Aorta (tissue), 5 donors: ENCODE measurements at places on chromosomes 13 and 19.

DNA sequence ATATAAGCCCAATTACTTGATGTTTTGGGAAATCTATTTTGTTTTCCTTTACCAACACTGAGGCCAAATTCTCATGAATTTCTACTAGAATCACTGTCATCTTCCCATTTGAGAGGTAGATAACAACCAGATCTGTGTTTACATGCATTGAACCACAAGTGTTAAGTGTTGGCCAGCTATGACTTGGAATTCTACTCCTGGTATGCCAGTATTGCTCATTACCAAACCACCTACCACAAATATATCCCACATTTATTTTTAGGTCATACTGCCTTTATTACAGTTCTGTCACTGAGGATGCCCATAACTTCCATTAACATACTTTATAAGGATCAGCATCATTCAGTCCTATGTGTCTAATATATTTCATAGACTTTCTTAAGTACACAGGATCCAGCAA is 328.9 kb downstream of the DIAPH3 start:
- H3K4me3 ChIP-seq, result no peak overlapping the region
- no peak for DNase-seq
- no peak overlapping the region for H3K27ac ChIP-seq

GRCh38 chr13:44176173-44176572 is 197.5 kb upstream of the SERP2 start:
- no peak overlapping the region for H3K27ac ChIP-seq
- H3K36me3 ChIP-seq, result no peaks in the 10 kb centered on the region
- H3K4me3 ChIP-seq, result no peak overlapping the region
- no peaks in the 10 kb centered on the region for H3K27me3 ChIP-seq
- DNase-seq, result no peak
- no peaks in the 10 kb centered on the region for H3K4me1 ChIP-seq

DNA sequence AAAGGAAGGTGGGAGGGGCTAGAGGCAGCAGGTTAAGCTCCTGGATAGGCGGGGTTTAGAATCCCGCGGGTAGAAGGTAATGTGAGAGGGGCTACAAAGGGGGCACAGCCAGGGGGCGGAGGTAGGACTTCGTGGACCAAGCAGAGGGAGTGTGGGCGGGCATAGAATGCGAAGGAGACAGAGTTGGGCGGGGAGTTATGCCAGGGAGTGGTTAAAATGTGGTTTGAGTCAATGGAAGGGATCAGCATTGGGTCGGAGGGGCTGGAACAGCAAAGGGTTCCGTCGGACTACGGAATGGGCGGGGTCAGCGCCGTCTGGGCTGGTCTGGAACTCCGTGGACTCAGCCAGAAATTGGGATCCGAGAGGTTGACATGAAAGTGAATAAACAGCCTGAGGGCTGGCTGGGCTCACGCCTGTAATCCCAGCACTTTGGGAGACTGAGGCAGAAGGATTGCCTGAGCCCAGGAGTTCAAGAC is 3.0 kb downstream of the LTBP4 start:
- no peaks in the 10 kb centered on the region for H3K27me3 ChIP-seq
- DNase-seq, result no peak
- no peak overlapping the region for H3K4me3 ChIP-seq
- H3K27ac ChIP-seq, result no peak overlapping the region
- H3K4me1 ChIP-seq, result no peaks in the 10 kb centered on the region

DNA sequence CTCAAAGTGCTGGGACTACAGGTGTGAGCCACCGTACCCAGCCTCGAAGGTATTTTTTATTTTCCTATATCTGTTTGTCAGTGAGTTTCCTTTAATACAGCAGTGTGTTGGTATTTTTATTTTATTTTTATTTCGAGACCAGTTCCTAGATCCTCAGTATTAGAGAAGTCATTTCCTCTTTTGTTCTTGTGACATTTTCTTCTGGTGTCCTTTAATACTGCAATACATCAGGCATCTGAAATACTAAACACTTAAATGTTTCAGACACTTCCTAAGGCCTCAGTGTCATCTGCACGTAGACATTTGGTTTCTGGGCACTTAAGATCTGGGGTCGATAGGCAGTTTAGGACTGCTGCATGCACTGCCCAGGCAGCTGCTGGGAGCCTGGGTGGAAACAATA is 22.5 kb downstream of the GATAD2A start:
- no peaks in the 10 kb centered on the region for H3K36me3 ChIP-seq
- no peak overlapping the region for H3K4me3 ChIP-seq
- H3K4me1 ChIP-seq, result no peaks in the 10 kb centered on the region
- no peaks in the 10 kb centered on the region for H3K27me3 ChIP-seq
- no peak overlapping the region for H3K27ac ChIP-seq
- no peak for DNase-seq

DNA sequence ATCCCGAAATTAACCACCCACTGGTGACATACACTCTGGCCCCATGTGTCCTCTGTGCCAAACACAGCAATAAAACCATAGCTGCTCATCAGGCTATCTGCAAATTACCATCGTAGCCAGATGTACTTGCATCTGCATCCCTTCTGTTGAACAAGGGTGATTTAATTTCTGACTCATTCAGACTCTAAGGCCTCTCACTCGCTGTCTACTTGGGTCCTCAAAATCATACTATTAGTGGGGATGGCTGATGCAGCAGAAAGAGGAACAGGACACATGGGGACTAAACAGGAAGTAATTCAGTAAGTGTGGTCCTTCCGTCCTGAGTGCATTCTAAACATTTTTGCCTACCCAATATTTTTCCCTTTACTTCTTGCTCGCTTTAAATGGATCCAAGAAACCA is 2275.0 kb upstream of the PCDH20 start:
- H3K4me3 ChIP-seq, result no peak overlapping the region
- H3K36me3 ChIP-seq, result no peaks in the 10 kb centered on the region
- no peak overlapping the region for H3K27ac ChIP-seq
- no peaks in the 10 kb centered on the region for H3K4me1 ChIP-seq
- no peaks in the 10 kb centered on the region for H3K27me3 ChIP-seq

DNA sequence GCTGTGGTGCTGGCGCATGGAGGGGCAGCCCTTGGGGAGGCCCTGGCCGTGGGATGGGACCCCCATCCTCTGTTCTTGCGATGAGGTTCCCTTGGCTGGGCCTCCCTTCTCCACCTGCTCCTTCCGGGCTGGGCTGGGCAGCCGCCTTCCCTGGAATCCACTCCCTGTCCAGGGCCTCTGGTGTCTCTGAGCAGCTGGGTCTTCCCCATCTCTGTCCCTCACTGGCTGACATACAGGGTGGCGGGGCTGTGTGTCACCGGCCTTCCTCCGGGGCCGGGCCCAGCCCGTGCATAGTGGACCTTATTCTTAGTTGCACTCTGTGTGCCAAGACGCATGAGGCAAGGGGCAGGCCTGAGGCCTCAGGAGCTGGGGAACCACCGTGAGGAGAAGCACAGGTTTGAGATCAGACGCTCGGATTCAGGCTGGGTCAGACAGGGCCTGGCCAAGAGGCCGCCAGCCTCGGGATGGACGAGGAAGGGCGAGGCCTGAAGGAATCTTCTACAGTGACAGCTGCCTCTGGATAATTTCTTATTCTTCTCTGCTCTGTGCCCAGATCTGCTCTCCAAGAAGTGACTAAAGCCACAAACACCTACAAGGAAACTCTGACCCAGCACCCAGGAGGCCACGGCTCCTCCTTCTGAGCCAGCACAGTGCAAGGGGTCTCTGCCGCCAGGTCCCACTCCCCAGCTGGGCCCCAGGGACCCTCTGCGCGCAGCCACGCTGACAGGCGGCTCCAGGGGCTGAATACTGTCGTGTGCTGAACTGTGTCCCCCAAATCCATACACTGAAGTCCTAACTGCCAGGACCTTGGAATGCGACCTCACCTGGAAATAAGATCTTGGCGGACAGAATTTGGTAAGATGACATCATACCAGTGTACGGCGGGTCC is 11.0 kb downstream of the SGTA start:
- no peak overlapping the region for H3K4me3 ChIP-seq
- no peak overlapping the region for H3K27ac ChIP-seq
- no peaks in the 10 kb centered on the region for H3K27me3 ChIP-seq
- H3K36me3 ChIP-seq, result no peaks in the 10 kb centered on the region

DNA sequence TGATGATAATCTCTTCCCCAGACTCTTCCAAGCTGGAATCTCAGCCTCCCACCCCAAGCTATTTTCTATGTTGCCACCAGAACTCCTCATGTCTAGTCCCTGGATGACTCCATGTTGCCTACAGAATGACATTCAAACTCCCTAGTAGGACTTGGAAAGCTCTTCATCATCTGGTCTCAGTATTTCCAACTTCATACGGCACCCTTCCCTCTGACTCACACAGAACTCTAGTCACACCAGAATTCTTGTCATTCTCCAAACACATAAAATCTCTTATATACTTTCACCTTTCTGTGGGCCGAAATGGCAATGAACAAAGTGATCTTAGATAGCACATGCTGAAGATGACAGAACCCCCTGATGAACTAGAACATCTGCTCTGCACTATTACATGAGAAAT is 86.2 kb downstream of the CAB39L start:
- peaks cover 4% of the 10 kb centered on the region for H3K4me1 ChIP-seq
- no peak overlapping the region for H3K4me3 ChIP-seq
- peaks cover 4% of the 10 kb centered on the region for H3K36me3 ChIP-seq
- H3K27ac ChIP-seq, result no peak overlapping the region

GRCh38 chr13:111061358-111062045 is 53.6 kb upstream of the ARHGEF7 start:
- no peak overlapping the region for H3K4me3 ChIP-seq
- no peak for DNase-seq
- no peaks in the 10 kb centered on the region for H3K4me1 ChIP-seq
- no peaks in the 10 kb centered on the region for H3K36me3 ChIP-seq
- H3K27ac ChIP-seq, result no peak overlapping the region
- H3K27me3 ChIP-seq, result no peaks in the 10 kb centered on the region

DNA sequence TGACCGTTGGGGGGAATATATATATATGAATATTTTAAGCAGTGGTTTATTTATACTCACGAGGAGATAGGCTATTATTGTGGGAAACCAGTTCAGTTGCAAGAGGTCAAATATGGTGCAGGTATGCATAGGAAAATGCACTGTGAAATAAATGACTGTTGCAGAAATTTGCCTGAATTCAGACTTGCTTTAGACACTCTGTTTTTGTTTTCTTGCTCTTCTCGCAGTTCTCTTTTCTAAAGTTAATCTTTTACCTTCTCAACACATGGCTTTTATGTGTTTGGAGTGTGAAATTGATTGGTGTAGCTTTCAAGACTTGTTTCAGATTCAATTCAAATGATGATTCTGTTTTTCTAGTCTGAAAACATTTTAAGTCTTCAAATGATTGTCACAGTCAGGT is 109.7 kb downstream of the LRCH1 start:
- no peaks in the 10 kb centered on the region for H3K27me3 ChIP-seq
- DNase-seq, result no peak
- no peak overlapping the region for H3K27ac ChIP-seq
- H3K36me3 ChIP-seq, result no peaks in the 10 kb centered on the region

GRCh38 chr13:97030705-97031452 is 36.6 kb upstream of the OXGR1 start:
- no peaks in the 10 kb centered on the region for H3K27me3 ChIP-seq
- no peak overlapping the region for H3K27ac ChIP-seq
- H3K4me1 ChIP-seq, result peaks cover 2% of the 10 kb centered on the region
- no peaks in the 10 kb centered on the region for H3K36me3 ChIP-seq

DNA sequence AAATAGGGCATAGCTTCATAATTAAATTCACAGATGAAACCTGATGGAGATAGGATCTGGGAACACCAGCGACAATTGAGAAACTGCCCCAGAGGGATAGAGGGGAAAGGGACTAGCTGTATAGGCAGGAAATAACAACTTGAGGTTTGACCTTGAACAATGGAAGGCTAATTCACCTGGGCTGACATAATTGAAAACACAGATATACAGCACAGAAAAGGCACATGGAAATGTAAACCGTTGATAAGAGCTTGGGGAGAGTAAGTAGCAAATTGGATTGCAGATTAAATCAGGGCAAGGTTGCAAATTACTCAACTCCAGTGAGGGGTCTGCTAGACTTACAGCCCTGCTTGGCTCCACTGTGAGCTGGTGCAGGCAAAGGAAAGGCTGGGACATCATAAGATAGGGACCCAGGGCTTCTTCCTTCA is 246.7 kb downstream of the DLEU7 start:
- H3K4me1 ChIP-seq, result no peaks in the 10 kb centered on the region
- no peaks in the 10 kb centered on the region for H3K27me3 ChIP-seq
- no peaks in the 10 kb centered on the region for H3K36me3 ChIP-seq
- no peak for DNase-seq

DNA sequence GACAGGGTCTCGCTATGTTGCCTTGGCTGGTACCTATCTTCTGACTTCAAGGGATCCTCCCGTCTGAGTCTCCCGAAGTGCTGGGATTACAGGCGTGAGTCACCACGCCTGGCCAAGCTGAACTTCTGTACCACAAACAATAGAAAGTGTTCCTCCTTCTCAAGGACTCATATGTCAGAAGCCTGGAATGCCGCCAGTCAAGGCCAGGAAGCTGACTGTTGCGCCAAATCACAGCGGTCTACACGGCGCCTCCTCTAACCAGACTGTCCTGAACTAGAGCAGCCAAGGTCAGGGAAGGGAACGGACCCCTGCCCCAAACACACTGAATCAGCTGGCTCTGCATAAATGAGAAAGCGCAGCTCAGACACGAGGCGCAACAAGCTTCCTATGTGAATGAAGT is 14.6 kb downstream of the RAB20 start:
- H3K27ac ChIP-seq, result no peak overlapping the region
- peaks cover 2% of the 10 kb centered on the region for H3K36me3 ChIP-seq
- H3K4me3 ChIP-seq, result no peak overlapping the region
- no peaks in the 10 kb centered on the region for H3K27me3 ChIP-seq
- peak; percentile 90 for DNase-seq

DNA sequence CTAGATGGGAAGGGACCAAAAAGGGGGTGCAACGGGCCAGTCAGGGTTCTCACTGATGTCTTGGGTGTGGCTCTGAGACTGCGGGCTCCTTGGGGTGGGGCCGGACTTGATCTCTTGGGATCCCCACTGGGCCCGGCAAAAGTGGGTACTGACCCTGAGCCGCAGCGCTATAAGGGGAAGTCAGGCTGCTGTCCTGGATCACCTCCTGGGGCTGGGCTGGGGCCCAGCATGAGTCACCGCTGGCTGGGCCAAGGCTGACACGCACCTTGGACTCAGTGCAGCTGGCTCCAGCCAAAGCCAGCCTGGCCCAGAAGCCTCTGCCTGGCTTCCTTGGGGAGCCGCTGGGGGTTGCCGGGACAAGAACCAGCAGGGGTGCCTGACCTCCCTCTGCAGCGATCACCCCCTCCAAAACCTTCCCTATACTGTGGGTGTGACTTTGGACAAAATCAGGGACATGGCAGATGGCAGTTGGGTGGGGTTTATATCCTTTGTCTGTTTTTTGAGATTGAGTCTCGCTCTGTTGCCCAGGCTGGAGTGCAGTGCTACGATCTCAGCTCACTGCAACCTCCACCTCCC is 617 bp upstream of the IQCN start:
- H3K4me3 ChIP-seq, result no peak overlapping the region
- no peak overlapping the region for H3K27ac ChIP-seq
- no peaks in the 10 kb centered on the region for H3K27me3 ChIP-seq
- no peaks in the 10 kb centered on the region for H3K4me1 ChIP-seq
- peak; percentile 94 for DNase-seq

DNA sequence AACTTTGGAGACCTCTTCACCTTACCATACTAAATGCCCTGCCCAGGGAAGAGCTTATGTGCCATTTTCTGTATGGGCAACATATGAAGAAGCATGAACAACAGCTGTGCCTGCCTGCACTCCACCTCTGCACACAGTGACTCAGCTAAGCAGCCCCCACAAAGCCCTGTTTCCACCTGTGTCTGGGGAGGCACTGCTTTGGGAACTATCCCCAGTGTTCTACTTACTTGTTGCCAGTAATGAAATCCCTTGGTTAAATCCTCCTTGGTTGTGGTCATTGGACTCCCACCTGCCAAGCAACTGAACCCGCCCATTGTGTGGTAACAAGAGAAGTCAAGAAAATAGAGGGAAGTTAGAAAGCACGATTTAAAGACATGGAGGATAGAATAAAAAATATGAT is 84.6 kb downstream of the NALCN start:
- no peaks in the 10 kb centered on the region for H3K4me1 ChIP-seq
- no peaks in the 10 kb centered on the region for H3K27me3 ChIP-seq
- no peak for DNase-seq
- H3K36me3 ChIP-seq, result no peaks in the 10 kb centered on the region
